ENCODE measurements at places on chromosomes 7 and 10.

DNA sequence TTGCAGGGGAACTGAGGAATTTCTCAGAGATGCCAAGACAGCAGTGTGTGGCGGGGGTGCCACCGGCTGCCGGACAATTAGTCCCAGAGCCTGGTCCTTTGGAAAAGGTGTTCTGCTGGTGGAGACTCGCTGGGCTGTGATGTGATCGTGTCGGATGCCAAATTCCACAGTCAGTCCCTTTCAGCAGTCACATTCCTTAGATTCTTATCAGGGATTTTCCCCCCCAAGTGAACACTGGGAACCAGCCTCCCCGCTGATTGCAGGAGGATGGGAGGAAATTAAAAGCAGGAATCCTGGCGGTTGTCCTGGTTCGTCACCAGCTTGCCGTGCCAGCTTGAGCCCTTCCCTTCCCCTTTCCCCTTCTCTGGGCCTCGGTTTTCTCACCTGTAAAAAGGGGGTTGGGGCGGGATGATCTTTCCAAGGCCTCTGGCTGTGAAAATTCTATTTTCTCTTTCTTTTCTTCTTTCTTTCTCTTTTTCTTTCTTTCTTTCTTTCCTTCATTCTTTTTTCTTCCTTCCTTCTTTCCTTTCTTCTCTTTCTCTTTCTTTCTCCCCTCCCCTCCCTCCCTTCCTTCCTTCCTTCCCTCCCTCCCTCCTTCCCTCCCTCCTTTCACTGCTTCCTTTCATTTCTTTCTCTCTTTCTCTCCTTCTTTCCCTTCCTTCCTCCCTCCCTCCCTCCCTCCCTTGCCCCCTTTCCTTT lies 39.6 kb downstream of the COL26A1 start:
- DNase-seq: no peak

DNA sequence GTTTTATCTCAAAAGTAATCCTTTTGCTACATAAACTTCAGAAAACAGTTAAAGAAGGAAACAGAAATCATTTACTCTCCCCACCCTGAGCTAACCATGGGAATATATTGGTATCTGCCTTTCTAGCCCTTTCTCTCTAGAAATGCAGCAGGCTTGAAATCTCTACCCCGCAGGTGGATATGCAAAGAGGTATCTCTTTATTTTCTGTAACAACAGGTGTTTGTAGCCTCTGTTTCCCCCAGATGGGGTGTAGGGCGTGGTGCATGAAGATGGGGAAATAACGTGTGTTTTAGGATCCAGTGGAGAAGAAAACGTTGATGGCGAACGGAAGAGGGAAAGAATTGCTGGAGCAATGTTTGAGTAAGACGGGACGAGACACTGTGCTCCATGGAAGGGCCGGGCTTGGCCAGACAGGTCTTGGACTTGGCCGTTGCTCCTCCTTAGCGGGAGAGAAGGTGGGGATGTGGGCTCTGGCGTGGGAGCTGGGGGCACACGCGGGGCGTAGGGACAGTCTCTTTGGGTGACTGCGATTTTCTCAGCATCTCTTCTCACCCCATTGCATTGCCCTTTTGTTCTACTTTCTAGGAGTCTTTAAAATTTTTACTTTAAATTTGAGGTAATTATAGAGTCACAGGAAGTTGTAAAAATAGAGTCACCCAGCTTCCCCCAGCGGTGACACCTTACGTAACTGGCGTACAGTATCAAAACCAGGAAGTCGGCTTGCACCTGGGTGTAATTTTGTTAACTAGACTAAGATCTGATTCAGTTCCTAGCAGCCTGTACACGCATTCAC lies 82.9 kb downstream of the ELFN1 start:
- DNase-seq: no peak

GRCh38 chr10:96130326-96130995 lies 364 bp downstream of the ZNF518A start:
- DNase-seq: no peak

DNA sequence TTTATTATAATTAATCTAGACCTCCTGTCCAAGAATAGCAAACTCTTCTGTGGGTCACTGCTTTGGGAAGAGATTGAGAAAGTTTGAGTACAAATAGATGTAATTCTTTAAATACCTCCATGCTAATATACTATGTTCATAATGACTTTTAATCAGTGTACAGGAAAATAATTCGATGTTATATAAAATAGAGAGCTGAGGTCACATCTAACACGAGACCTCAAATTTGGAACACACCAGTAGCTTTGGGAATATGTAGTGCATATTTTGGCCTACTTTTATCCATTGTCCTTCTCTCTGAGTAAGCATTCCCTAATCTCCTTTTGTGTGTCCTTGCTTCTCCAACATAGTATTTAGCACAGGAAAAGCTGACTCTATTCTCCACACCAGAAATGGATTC lies 27.3 kb upstream of the CABCOCO1 start:
- DNase-seq: no peak

DNA sequence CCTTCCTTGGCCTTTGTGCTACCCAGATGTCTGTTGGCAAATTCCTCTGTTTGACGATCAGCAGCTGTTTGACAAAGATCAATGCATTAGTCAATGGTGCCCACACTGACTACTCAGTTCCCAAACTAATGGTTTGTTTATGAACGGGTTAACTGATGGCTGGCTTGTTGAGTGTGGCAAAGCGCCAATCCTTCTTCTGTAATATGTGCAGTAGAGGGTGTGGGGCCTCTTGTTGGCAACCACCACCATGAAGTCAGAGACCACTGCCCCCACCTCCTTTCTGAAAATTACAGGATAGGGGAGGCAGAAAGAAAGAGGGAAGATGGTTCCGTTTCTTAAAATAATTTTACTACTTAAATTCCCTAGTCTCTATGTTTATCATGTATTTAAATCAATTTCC lies 2.6 kb upstream of the PLCE1 start:
- DNase-seq: no peak

DNA sequence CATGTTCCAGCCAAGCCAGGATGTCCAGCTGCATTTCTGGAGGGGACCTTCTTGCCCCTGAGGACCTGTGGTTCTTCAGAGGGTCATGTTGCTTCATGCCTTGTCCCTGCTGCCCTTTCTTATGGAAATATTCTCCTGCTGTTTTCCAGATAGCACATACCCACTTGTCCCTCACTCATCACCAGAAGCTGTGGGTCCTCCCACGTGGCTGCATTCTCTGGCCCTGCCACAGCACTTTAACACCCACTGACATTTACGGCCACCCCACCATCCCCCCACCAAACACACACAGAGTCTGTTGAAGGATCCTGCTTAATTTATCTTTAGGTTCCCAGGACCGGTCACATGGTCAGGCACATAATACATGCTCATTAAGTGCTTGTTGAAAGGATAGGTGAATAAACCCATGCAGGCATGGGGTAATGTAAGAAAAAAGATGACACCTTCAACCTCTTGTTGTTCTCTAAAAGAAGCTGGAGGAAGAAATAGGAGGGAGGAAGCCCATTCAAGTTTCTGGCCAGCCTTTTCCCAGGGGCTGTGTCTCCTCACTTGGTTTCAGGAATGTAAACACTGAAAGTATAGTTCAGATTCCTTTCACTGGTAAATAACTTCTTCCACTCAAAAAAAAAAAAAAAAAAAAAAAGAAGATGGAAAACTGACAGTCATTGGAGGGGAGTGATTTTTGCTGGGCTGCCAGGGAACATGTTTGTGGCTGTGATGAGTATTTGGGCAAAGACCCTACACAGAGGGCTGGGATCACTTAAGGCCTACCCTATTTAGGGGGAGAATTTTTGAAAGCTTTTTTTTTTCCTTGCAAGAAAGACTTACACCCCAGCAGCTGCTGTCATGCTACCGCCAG lies 19.8 kb upstream of the BMPER start:
- no peak for DNase-seq

DNA sequence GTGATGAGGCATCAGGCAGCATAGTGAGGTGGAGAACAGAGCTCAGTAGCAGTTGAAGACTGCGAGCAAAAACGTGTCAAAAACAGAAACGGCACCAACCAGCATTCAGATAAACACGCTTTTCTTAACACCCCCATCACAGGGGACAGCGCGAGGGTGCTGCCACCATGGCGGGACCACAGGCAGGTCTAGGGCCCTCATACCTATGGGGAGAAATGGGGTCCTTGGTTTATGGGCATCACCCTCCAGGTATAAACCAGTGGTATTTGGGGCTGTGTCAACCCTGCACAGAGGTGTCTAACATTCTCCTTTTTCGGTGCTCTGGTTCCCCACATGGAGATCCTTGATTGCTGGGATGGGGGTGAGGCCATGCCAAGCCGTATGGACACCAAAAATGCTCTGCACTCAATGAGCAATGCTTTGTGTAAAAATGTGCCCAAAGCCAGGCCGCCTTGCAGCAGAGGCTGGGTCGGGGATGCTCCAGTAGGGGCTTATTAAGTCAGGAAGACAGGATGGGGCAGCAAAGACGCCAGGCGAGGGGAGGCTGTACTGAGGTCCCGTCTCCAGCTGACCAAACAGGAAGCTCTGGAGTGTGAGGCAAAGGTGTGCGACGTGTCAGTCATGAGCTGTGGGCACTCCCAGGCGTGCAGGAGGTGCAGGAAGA lies 191.5 kb downstream of the WDR37 start:
- DNase-seq: no peak

DNA sequence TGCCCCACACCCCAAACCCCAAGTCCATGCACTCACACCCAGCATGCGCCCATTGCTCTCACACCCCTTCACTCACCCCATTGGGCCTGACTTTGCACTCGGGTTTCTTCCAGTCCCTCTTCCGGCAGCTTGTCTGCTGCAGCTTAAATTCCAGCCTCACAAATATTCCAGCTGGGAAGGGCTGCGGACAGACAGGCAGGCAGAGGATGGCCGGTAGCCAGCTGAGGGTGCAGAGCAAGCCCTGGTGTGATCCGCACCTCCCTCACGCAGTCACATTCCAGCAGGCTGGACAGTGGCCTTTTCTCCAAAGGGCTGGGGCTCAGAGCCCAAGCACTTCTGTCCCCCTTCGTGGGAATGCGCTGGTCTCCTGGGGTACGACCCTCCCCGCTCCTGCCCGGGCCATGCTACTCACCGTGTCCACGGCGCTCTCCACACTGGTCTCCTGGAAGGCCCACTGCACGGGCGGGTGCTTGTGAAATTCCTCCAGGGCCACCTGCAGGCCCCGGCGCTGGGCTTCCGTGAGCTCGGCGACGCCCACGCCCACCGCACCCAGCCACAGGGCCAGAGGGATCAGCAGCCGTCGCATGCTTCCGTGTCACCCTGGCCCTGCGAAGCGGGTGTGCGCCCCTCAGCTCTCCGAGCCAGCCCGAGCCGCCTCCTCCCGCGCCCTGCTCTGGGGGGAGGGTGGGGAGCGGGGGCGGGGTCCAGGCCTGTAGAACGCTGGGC lies 1.2 kb downstream of the RARRES2 start:
- no peak for DNase-seq

- DNase-seq: no peak
These were observed 167.4 kb upstream of the SH2B2 start for GRCh38 chr7:102119213-102119651.

DNA sequence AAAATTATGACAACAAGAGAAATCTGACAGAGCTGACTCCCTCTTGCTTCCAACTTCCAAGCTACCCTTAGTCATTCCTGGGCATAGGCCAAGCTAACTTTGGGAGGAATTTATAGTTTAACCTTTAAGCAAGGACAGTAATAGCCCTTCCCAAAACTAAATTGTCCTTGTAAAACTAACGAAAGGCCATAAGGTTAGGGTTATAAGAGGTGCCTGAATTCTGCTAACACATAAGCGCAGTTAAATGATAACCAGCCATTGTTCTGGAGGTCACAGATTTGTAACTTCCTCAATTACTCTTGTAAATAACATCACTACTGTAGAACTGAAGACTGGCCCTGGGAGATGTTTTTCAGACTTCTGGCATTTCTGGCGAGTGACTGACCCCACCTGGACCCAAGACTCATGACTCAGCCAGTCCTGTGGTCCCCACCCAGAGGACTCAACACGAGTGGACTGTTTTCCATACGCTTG lies 481.2 kb downstream of the KCNMA1 start:
- no peak for DNase-seq

DNA sequence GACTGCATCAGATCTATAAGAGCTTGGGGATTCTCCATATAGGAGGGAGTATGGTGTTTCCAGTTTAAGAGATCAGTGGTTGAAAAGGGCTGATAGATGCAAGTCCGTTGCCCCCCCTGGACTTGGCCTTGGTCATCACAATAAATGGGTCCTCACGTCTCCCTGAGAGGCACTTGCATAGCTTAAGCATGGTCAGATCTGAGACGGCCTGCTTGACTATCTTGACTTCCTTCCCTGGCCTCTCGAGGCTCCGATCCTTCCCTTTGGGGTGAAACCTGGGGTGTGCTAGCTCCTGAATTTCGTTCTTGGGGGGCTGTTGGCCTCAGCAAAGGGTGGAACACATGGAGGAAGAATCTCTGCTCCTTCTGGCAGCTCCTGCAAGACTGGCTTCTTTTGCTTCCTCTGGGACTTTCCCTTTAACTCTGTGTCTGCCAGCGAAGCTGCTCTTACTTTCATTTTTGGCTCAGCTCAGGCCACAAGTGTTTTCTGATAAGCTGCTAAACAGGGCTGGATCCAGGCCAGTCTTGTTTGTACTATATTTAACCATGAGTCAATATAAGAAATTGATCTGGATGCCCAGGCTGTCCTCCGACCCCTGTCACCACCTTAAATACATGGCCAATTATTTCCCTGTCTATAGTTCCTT lies 11.2 kb upstream of the ZNF485 start:
- DNase-seq: no peak

GRCh38 chr10:31778627-31779026 lies 150.0 kb downstream of the ARHGAP12 start:
- no peak for DNase-seq

DNA sequence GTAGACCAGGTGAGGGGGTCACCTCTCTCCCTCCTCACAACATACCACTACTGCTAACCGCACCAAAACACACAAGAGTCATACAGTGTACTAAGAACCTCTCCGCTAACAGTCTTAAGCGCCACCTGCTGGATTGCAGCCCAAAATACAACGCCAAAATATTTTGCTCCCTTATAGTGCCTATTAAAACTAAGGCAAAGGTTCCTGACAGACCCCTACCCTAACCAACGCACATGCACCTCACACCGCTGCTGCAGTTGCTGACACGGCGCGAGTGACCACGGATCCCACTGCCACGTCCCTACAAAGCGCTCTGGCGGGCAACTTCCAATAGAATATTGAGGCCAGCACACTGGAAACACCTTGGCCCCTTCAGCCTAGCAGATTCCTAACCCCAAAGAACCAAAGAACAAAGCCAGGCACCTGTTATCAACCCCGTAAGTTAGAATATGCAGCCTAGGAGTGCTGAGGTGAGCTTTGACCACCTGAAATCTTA lies 563.6 kb upstream of the SEMA3D start:
- no peak for DNase-seq

- DNase-seq: no peak
These were observed 57.6 kb upstream of the CACUL1 start for GRCh38 chr10:118812393-118812740.

DNA sequence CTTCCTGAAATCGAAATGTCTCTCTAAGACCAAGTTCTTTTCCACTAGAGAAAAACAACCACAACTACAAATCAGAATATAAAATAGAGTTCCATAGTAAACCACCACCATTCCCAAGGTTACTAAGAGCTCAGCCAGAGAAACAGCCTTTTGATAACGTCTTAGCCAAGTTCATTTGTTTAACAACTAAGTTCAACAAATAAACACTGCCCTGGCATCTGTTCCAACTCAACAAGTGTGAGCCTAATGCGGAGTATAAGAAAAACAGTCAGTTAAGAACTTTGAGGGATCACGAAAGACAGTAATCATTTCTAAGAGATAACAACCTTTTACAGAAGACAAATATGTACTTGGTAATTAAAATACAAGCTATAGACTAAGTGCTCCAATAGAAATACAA lies 77.3 kb downstream of the CALD1 start:
- DNase-seq: no peak

Data from stimulated activated CD8-positive, alpha-beta memory T cell treated with anti-CD3 and anti-CD28 coated beads, Interleukin-15, amount 100 ng/mL, for 1 hour (primary cell).